Upper lobe of right lung (tissue), 1 donor: ENCODE measurements at places on chromosomes 3 and 15. TPM values are rescaled to one million over a fixed set of nuclear protein-coding genes. Genes with fewer than 3 reads are reported as not detected.

CASR gene
- 0.20 TPM for total RNA-seq

DLL4 gene
- 22.0 TPM for total RNA-seq

LRTM1 gene
- not detected for total RNA-seq

FMN1 gene
- total RNA-seq: 33.5 TPM

FAM174B gene
- 62.9 TPM for total RNA-seq

AGTR1 gene
- total RNA-seq: 7.8 TPM

DPPA2 gene
- not detected for total RNA-seq

MEGF11 gene
- total RNA-seq: 3.0 TPM

IL17RE gene
- 22.6 TPM for total RNA-seq

GNAT1 gene
- not detected for total RNA-seq

DNA sequence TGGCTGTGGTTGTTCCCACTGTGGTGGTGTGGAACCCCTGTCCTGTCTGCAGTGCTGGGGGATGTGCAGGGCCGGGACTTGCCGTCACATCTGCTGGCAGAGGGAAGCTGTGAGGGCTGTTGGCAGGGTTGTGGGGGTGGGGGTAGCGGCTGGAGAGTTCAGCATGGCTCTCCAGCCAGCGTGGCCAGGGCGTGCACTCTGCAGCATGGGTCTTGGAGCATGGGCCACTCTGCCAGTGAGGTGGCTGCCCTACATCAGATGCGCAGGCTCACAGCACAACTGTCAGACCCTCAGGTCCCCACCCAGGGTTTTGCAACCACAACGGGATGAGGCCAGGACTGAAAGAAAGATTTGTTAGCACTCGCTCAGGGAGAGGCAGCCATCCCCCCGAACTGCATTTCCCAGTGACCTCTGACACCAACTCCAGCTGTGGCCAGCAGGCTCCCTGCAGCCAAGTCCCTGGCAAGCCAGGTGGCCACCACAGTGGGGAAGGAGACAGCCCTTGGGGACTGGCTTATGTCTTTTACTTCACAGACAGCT, 237.7 kb upstream of the LYSMD4 start:
- H3K27ac ChIP-seq: no peak overlapping the region
- H3K4me3 ChIP-seq: no peak overlapping the region

GRCh38 chr3:146513386-146514051, 30.9 kb downstream of the PLSCR1 start:
- no peak for DNase-seq
- no peak overlapping the region for H3K27ac ChIP-seq
- peaks cover 9% of the 10 kb centered on the region for H3K4me1 ChIP-seq
- no peaks in the 10 kb centered on the region for H3K27me3 ChIP-seq
- peaks cover 41% of the 10 kb centered on the region for H3K36me3 ChIP-seq

- no peaks in the 10 kb centered on the region for H3K27me3 ChIP-seq
- no peak overlapping the region for H3K4me3 ChIP-seq
- H3K36me3 ChIP-seq: no peaks in the 10 kb centered on the region
- no peak overlapping the region for H3K27ac ChIP-seq
- no peaks in the 10 kb centered on the region for H3K4me1 ChIP-seq
Observed at GRCh38 chr3:166518040-166518439, 680.8 kb upstream of the BCHE start.

DNA sequence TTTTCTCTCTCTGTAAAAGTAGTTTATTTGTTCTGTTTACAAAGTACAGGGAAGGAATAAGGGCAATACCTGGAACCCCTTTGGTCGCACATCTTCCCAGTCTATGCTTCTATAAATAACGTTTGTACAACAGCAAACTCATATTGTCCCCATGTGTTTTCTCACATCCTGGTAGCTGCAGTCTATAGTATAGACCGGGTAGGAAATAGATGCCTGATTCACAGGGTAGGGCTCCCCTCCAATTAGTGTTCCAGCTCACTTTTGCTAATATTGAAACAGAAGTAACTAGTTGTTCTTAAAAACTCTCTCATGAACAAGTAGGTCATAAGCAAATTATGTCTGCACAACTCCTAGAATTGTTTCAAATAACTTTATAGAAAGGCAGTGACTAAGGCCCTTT, 17.7 kb downstream of the ATG7 start:
- H3K27ac ChIP-seq: peak overlapping the region; percentile 80
- DNase-seq: no peak
- H3K4me1 ChIP-seq: peaks cover 57% of the 10 kb centered on the region
- no peak overlapping the region for H3K4me3 ChIP-seq
- no peaks in the 10 kb centered on the region for H3K27me3 ChIP-seq

DNA sequence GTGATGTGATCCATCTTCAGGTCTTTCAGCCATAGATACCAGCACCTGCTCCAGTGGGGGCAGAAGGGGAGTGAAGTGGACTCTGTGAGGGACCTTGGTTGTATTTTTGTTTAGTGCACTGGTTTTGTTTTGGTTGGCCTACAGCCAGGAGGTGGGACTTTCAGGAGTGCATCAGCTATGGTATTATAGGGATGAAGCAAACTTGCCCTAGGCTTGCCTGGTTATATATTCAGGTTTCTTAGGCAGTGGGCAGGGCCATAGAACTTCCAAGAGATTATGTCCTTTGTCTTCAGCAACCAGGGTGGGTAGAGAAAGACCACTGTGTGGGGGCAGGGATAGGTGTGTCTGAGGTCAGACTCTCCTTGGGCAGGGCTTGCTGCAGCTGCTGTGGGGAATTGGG, 337.3 kb upstream of the SGO1 start:
- H3K4me1 ChIP-seq: no peaks in the 10 kb centered on the region
- no peak overlapping the region for H3K27ac ChIP-seq
- no peaks in the 10 kb centered on the region for H3K27me3 ChIP-seq
- H3K36me3 ChIP-seq: no peaks in the 10 kb centered on the region
- H3K4me3 ChIP-seq: no peak overlapping the region

- no peaks in the 10 kb centered on the region for H3K36me3 ChIP-seq
- no peak overlapping the region for H3K27ac ChIP-seq
- DNase-seq: no peak
- no peak overlapping the region for H3K4me3 ChIP-seq
- peaks cover 15% of the 10 kb centered on the region for H3K4me1 ChIP-seq
- H3K27me3 ChIP-seq: no peaks in the 10 kb centered on the region
Observed at GRCh38 chr3:8488411-8488810, 13.2 kb upstream of the LMCD1 start.

GRCh38 chr3:161766331-161766730, 269.7 kb downstream of the OTOL1 start:
- H3K27ac ChIP-seq: no peak overlapping the region
- H3K4me1 ChIP-seq: no peaks in the 10 kb centered on the region
- no peaks in the 10 kb centered on the region for H3K27me3 ChIP-seq
- no peak for DNase-seq
- no peak overlapping the region for H3K4me3 ChIP-seq

DNA sequence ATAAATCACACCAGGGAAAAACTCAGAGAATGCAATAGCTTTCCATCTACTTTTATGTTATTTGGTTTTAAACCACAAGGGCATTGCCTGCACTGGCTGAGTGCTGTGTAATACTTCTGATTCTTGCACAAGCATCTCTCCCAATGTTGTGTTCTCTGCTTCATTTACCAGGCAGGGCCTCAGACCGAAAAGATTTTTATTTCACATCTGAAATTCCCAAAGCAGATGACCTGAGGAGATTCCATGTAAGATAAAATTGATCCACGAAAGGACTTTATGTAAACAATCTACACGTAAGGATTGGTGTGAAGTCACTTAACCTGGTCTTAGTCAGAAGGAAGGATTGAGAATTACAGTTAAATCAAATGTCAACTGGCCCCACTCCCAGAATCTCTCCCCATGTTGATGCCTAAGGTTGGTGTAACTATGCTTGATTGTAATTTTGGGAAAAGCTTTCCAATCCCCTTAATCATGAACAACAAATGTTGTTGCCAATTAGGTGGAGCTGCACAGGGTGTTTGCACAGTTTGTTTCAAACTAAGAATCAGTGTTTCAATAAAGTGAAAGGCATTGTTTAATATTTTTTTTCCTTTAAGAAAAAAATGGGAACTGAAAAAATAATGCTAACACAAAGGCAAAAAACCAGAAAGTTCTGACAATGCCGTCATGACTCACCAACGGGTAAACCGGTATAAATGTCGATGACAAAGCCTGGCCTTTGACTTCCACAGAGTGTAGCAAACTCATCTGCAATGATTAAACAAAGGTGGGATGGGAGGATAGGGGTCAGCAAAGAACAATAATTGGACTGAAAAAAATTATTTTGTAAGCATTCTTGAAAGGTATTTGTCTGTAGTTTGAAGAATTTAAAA, 128.6 kb downstream of the DUT start:
- H3K27ac ChIP-seq: no peak overlapping the region
- no peaks in the 10 kb centered on the region for H3K4me1 ChIP-seq
- H3K27me3 ChIP-seq: no peaks in the 10 kb centered on the region
- H3K36me3 ChIP-seq: peaks cover 43% of the 10 kb centered on the region
- DNase-seq: no peak
- no peak overlapping the region for H3K4me3 ChIP-seq

GRCh38 chr3:133910422-133910821, 14.7 kb upstream of the RAB6B start:
- no peak overlapping the region for H3K4me3 ChIP-seq
- DNase-seq: no peak
- no peaks in the 10 kb centered on the region for H3K36me3 ChIP-seq
- H3K27ac ChIP-seq: no peak overlapping the region
- peaks cover 8% of the 10 kb centered on the region for H3K27me3 ChIP-seq

GRCh38 chr15:42355291-42355690, 4.0 kb upstream of the CAPN3 start:
- DNase-seq: no peak
- H3K36me3 ChIP-seq: peaks cover 74% of the 10 kb centered on the region
- H3K4me1 ChIP-seq: no peaks in the 10 kb centered on the region
- H3K4me3 ChIP-seq: no peak overlapping the region
- H3K27ac ChIP-seq: no peak overlapping the region

DNA sequence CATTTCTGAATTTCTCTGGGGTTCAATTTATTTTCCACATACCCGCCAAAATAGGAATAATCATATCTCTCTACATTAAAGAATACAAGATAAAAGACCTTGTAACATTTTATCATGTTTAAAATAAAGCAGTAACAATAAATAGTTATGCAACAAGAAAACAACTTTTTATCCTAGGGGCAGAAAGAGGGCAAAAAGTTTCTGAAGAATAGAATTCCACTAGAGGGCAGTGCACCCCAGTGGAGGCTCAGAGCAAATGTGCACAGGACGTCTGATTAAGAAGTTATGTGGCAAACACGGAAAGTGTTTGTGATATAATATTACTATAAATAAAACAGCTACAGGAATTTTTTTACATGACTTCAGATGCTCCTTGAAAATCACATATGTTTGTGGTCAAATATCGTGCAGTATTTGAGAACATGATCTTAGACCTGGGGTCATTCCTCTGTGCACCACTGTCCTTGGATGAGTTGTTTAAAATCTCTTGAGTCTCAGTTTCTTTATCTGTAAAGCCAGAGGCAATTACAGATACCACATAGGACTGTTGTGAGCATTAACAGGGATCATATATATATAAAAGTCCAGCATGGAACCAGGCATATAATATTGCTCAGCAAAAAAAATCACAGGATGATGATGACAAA, 13.2 kb upstream of the PIK3R4 start:
- H3K4me1 ChIP-seq: no peaks in the 10 kb centered on the region
- no peak overlapping the region for H3K27ac ChIP-seq
- H3K27me3 ChIP-seq: no peaks in the 10 kb centered on the region
- H3K4me3 ChIP-seq: no peak overlapping the region

GRCh38 chr15:63344731-63345390, 36.8 kb downstream of the CA12 start:
- H3K27ac ChIP-seq: no peak overlapping the region
- no peaks in the 10 kb centered on the region for H3K36me3 ChIP-seq
- no peak for DNase-seq
- no peak overlapping the region for H3K4me3 ChIP-seq

- no peaks in the 10 kb centered on the region for H3K36me3 ChIP-seq
- DNase-seq: no peak
- no peaks in the 10 kb centered on the region for H3K27me3 ChIP-seq
- H3K4me1 ChIP-seq: no peaks in the 10 kb centered on the region
- H3K27ac ChIP-seq: no peak overlapping the region
Observed at GRCh38 chr3:48141604-48142137, 46.5 kb downstream of the CDC25A start.

DNA sequence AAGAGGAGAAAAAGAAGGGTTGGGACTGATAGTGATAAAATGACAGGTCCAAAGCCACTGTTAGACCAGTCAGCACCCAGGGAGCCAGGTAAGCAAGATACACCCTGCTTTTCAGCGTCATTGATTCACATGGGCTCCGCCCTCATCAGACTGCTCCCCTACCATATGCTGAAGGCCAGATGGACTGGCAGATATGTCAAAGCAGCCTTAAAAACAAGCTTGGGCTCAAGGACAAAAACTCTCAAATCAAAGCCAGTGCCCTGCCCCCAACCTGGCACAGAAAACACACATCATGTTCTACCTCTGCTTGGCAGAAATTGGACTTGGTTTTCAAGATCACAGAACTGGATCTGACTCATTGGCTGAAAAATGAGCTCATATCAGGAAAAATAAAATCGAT, 33.4 kb downstream of the SH3BP5 start:
- DNase-seq: no peak
- peaks cover 38% of the 10 kb centered on the region for H3K4me1 ChIP-seq
- H3K27ac ChIP-seq: no peak overlapping the region
- peaks cover 13% of the 10 kb centered on the region for H3K36me3 ChIP-seq
- no peaks in the 10 kb centered on the region for H3K27me3 ChIP-seq

DNA sequence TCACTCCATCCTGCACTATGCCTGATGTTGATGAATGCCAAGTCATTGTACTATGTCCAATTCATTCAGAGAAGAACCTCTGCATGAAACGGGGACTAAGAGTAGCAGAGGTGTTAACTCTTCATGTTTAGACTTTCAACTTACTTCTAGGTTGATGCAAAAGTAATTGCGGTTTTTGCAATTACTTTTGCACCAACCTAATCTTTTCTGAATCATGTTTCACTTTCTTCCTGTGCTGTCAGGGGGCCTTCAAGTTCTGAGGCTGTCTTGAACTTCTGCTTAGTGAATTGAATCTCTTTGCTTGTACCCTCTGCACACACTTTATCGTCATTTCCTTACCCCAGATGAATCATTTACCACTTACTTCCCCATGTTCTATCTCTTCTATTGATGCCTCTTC, 636.2 kb downstream of the NAALADL2 start:
- H3K27ac ChIP-seq: no peak overlapping the region
- H3K36me3 ChIP-seq: no peaks in the 10 kb centered on the region
- no peaks in the 10 kb centered on the region for H3K27me3 ChIP-seq
- H3K4me1 ChIP-seq: no peaks in the 10 kb centered on the region

DNA sequence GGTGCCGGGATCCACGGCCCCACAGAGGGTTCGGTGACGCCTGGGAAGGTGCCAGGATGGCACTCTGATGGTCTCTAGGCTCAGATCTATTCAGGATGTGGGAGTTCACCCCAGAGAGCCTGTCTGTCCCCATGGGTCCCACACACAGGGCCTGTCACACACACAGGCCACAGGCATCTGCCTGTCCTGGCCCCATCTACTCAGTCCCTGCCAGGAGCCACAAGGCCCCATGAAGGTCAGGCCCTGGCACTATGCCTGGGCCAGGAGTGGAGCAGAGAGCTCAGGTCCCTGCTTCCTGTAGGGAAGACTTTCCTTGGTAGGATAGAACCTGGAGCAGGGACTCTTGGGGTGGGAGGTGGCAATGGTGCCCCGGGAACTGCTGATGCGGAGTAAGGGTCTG, 49.0 kb upstream of the FURIN start:
- H3K27me3 ChIP-seq: no peaks in the 10 kb centered on the region
- H3K4me1 ChIP-seq: peaks cover 4% of the 10 kb centered on the region
- no peak for DNase-seq
- H3K36me3 ChIP-seq: no peaks in the 10 kb centered on the region
- no peak overlapping the region for H3K4me3 ChIP-seq

GRCh38 chr15:27951191-27951890, 147.8 kb downstream of the OCA2 start:
- H3K36me3 ChIP-seq: no peaks in the 10 kb centered on the region
- no peaks in the 10 kb centered on the region for H3K4me1 ChIP-seq
- H3K27me3 ChIP-seq: no peaks in the 10 kb centered on the region
- no peak overlapping the region for H3K4me3 ChIP-seq
- DNase-seq: no peak
